Large intestine (tissue), 12 donors: ENCODE measurements at places on chromosomes 3 and 15.

- DNase-seq: no peak
These were observed 17.0 kb upstream of the ARID3B start for GRCh38 chr15:74523982-74524381.

- peak; percentile 90 for DNase-seq
These were observed 7.1 kb upstream of the DLL4 start for GRCh38 chr15:40921949-40922607.

GRCh38 chr3:54985856-54986255 lies 58.0 kb upstream of the LRTM1 start:
- no peak for DNase-seq

- no peak for DNase-seq
These were observed 45.5 kb downstream of the PCSK6 start for GRCh38 chr15:101444015-101444414.

DNA sequence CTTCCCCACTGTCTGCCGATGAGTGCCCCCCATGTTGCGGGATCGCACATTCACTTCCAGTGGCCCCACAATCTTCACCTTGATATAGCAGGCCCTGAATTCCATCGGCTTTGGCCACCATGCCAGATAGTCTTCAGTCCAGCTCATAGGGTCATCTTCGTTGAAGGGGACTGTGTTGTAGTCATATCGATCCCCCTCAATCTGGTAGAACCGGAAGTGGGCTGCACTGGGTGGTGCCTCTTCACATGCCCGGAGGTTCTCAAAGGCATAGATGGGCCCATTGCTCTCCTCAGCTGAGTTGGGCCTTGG lies 12.1 kb upstream of the CLPX start:
- DNase-seq: no peak

- no peak for DNase-seq
These were observed 737.2 kb downstream of the SI start for GRCh38 chr3:164341086-164341485.

- DNase-seq: no peak
These were observed 9.8 kb downstream of the CMTM6 start for GRCh38 chr3:32492684-32493436.

- no peak for DNase-seq
These were observed 9.1 kb upstream of the SYN2 start for GRCh38 chr3:11995120-11995519.

DNA sequence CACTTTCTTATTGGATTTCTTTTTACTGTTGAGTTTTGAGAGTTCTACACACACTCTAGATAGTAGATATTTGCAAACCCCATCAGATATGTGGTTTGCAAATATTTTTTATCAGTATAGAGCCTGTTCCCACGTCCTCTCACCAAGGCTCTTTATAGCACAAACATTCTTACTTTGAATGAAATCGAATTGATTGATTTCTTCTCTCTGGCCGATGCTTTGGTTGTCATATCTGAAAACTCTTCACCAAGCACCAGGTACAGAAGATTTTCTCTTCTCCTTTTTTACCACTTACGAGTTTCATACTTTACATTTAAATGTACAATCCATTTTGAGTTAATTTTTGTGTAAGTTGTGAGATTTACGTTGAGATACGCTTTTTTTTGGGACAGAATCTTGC lies 163.4 kb downstream of the PTPRG start:
- DNase-seq: no peak

DNA sequence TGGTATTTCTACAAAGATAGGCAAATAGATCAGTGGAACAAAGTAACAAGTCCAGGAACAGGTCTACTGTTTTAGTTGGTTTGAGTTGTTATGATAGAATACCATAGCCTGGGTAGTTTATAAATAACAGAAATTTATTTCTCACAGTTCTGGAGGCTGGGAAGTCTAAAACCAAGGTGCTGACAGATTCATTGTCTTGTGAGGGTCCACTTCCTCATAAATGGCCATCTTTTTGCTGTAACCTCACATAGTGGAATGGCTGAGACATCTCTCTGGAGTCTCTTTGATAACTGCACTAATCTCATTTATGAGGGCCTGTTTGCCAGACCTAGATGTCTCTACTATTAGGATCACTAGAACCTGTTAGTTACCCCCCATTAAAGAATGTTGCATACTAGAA lies 152.3 kb upstream of the MYRIP start:
- DNase-seq: no peak

GRCh38 chr15:68871507-68871906 lies 50.8 kb upstream of the ANP32A start:
- DNase-seq: no peak

DNA sequence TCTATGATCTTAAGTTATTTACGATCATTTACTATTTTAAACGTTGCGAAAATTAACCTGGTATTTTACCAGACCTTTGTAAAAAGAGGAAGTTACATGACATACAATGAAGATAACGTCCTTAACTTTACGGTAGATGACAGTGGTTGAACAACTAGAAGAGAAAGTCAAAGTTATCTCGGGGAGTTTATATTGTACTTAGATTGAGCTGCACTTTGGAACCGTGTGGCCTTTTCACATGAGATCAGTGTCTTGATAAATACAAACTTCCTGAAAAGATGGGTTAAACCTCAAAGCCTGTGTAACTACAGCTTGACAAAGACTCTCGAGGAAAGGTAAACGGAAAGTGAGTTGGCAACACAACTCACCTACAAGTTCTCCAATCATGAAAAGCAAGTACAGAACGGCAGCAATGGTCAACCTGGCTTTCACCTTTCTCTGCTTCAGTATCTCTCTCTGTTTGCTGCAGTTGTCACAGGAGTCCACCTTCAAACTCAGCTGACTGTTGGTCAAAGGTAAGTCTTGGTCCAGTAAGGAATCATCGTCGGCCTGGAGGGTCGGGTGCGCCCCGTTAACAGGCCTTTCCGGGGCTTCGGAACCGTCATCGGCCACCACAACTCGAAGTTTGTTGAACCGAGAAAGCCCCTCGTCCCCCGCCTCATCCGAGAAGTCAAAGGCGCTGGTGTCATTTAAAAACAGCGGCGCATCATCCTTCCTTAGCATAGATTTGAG lies 793 bp downstream of the SLC30A4 start:
- DNase-seq: peak; percentile 65

GRCh38 chr3:55180936-55181535 lies 253.2 kb upstream of the LRTM1 start:
- DNase-seq: no peak

DNA sequence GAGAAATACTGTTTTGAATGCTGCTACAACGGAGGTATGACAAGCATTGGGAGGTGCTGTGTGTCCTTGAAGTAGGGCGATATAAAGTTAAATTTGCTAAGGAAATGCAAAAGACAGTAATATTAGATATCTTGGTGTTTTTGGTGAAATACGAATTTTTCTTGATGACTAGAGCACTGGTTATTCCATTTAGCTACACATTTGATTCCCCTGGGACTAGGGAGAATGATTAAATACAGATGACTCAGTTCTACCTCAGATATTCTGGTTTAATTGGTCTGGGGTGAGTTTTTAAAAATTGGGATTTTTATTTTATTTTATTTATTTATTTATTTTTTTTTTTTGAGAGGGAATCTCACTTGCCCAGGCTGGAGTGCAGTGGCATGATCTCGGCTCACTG lies 18.7 kb upstream of the GADL1 start:
- no peak for DNase-seq

DNA sequence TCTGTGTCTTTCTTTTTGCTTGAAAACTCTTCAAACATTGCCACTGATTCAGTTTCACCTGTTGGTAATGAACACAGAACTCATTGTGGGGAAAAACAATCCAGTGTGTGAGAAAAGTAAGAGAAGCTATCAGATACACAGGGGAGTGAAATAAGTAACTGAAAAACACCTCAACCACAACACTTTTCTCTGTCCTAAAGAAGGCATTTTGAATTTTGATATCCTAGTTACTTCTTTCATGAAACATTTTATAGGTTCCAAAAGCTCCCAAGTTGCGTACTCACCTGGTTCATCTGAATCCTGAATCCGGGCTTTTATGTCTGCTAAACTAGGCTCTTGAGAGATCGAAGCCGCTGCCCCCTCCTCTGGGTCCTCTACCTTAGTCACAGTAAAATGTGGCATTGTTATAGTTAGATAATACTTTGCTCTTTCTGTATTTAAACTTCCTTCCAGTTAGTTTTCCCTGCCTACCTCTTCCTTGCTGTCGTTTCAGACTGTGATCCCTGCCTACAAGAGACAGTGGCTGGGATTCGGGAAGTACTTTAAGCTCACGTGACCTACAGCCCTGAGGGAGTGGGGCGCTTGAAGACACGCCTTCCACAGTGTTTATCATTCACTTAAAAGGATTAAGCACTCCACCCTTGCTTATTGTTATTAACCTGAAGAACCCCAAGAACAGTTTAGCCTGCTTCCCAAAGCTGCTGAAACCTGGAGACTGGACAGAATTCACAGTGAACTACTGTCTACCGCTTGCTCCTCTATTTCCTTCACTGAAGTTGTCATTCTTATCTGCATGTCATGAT lies 19.1 kb downstream of the SLC12A6 start:
- DNase-seq: peak; percentile 74

- peak; percentile 84 for DNase-seq
These were observed 13.5 kb upstream of the NR2C2 start for GRCh38 chr3:14933820-14934425.

GRCh38 chr3:50602595-50603191 lies 8.9 kb downstream of the CISH start:
- peak; percentile 79 for DNase-seq

- no peak for DNase-seq
These were observed 4.2 kb downstream of the SCN10A start for GRCh38 chr3:38811822-38812221.

GRCh38 chr3:187610981-187611511 lies 59.1 kb downstream of the SST start:
- DNase-seq: no peak

DNA sequence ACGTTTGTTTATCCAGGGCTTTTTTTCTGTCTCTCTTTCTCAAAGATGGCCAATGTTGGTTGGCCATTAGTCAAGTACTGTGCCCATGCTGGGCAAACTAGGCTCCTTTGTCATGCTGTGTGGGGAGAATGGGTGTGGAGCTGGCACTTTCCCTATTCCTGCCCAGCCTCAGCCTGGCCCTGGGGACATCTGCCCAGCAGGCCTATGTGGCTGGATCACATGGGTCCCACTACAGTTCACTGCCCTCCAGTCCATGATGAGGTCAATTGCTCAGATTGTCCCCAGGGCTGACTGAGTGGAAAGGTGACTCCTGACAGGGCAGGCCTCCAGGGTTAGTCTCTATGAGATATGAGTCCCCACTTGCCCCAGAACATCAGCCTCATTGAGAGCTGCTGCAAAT lies 54.4 kb upstream of the HERC1 start:
- DNase-seq: no peak

DNA sequence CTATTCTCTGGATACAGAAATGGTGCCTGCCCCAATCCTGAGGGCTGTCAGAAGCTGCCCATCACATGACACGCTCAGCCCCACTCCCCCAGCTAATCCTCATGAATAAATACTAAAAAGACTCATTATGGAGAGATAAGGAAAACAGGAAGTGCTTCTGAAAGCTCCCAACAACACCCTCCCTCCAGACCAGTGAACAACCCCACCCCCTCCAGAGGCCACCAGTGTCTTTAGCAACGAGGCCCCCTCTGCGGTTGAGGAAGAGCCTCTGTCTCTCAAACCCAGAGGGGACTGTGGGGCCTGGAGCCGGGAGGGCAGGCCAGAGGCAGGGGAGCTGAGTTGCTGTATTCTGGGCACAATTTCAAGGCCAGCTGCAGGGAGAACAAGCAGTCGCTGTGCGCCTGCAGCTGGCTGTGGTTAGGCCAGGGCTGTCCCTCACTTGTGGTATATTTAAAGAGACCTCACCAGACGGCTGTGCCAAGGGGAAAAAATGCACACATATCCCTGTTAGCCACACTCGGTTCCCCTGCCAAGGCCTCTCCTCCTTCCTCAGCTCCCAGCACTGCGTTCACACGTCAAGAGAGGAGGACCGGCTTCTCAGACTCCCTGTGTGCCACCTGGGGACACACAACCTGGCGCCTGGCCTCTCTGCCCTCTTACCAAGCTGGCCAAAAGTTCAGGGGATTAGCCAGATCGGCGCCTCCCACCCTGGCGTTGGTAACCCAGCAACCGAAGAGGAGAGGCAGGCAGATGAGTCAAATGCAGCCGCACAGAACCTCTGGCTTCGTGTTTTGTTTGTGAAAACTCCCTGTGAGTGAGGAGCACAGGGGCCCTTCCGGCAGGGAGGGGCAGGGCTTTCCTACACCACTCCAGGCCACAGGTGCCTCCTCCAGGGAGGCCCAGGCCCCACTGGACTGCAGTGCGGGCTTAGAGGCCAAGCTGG lies 101.2 kb upstream of the ETV5 start:
- peak; percentile 55 for DNase-seq

GRCh38 chr3:173921732-173922131 lies 524.2 kb downstream of the NLGN1 start:
- DNase-seq: no peak

DNA sequence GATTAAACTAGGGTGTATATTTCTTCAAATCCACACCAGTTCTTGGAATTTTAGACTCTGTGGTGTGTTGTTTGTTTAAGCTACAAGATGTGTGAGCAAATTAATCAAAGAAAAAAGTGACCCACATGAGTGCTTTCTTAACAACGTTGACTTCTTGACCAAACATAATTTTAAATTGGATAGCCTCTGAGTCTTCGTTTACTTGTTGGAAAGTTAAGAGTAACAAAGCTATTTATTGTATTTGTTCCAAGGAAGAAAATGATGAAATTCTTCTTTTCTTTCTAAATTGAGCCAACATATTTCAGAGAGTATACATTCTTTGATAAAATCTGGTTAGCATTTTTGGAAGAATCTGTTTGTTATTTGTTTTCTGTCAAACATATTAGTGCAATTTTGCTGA lies 99.9 kb upstream of the IGSF10 start:
- DNase-seq: no peak

DNA sequence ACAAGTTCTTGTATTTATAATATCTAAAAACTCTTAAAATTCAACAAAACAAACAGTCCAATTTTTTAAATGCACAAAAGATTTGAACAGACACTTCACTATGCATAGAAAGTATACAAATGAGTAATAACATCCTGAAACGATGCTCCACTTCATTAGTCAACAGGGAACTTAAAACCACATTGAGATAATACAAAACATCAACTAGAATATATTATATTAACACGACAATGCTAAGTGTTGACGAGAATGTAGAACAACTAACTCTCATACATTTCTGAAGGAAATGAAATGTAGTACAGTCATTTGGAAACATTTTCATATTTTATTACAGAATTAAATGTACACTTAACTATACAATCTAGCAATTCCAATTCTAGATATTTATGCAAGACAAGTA lies 93.4 kb downstream of the IGSF11 start:
- DNase-seq: no peak

DNA sequence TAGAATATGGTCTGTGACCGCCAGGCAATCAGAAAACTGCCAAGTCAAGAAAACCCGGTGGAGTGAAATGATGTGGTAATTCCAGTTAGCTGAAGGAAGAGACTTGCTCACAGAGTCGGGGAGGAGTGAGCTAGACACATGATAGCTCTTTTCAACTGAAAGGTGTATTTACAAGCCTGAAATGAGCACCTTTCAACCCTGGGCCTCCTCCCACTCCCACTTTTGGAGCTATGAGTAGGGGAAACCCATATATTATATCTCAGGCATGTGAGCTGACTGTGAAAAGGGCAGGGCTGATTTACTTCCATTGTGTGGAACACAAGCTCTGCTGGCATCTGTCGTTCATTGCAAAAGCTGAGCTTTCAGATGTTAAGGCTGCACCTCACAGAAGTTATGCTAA lies 960.2 kb downstream of the TUSC7 start:
- no peak for DNase-seq

GRCh38 chr3:66722675-66723074 lies 221.9 kb upstream of the LRIG1 start:
- no peak for DNase-seq
